Esophagus squamous epithelium (tissue), 5 donors: ENCODE measurements at places on chromosomes 16 and 17.

- no peak for DNase-seq
Observed at GRCh38 chr17:42681976-42682721, at the start of gene CNTNAP1. TSS of gene CNTNAP1 (plus strand) at chr17:42682531. CDS start at chr17:42682830, 299 bp downstream.

- DNase-seq, result no peak
Observed at GRCh38 chr17:12459736-12460135, 206.0 kb upstream of the MYOCD start.

- no peak for DNase-seq
Observed at GRCh38 chr17:43637563-43638323, 24.0 kb downstream of the MEOX1 start.

- DNase-seq, result no peak
Observed at GRCh38 chr17:82059272-82060000, 6.2 kb downstream of the DUS1L start.

GRCh38 chr16:11326084-11326736 is 19.0 kb upstream of the RMI2 start:
- DNase-seq, result no peak

DNA sequence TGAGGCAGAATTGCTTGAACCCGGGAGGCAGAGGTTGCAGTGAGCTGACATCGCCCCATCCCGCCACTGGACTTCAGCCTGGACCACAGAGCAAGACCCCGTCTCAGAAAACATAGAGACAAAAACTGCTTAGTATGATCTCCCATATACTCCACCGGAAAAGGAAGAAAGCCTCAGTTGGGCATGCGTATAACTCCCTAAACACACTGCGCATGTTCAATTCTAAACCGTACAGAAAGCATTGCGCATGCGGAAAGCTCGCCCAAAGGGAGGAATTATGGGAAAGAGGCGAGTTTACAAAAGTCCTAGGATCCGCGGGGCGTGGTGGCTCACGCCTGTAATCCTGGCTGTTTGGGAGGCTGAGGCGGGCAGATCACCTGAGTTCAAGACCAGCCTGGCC is 312.7 kb upstream of the ERCC4 start:
- DNase-seq, result no peak

DNA sequence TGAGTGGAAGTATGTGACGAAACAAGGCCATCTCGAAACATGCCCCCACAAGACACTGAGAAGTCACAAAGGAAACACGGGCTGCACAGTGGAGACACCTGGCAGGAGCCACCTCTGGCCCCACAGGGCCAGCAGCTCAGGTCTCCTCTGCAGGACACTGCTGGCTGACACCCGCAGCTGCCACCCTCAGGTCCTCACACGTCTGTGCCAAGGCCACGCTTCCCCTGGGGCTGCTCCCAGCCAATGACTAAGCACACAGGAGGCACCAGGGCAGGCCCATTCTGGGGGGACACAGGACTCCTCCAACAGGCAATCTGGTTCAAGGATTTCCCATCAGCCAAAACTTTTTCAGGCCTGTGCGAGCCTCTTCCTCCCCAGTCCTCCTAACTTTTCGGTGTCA is 36.4 kb downstream of the MBTPS1 start:
- DNase-seq, result no peak
